ENCODE measurements at places on chromosomes 7 and 10. TPM values are rescaled to one million over a fixed set of nuclear protein-coding genes. Genes with fewer than 3 reads are reported as not detected.

ATRNL1 gene
- total RNA-seq = 0.17 TPM

AGBL3 gene
- total RNA-seq = 1.7 TPM

ITIH5 gene
- 0.51 TPM for total RNA-seq

UBN2 gene
- 7.1 TPM for total RNA-seq

IFIT2 gene
- 9.6 TPM for total RNA-seq
